ENCODE measurements at places on chromosomes 12 and 14.
A peak's percentile ranks its signal among the peaks of the same experiment; 100 is the strongest.

- DNase-seq = no peak
Observed at GRCh38 chr14:24692382-24693352, 58.7 kb upstream of the GZMB start.

DNA sequence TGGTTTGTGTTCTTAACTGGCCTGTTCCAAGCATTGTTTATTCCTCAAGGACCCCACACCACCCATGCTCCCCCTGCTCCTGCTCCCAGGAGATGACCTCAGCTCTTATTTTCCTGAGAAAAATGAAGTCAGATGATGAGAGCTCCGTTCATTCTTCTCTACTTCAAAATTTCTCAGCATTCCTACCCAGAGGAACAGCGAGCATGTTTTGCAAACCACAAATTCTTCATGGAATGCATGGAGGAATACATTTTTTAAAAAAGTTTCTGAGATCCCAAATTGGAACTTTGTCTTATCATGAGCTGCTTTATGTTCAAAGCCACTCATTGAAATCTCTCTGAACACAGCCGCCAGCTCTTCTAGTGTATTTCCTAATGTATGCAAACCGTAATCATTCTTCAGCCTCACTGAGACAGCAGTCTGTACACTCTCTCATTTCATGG lies 44.9 kb downstream of the SYNE2 start:
- no peak for DNase-seq

DNA sequence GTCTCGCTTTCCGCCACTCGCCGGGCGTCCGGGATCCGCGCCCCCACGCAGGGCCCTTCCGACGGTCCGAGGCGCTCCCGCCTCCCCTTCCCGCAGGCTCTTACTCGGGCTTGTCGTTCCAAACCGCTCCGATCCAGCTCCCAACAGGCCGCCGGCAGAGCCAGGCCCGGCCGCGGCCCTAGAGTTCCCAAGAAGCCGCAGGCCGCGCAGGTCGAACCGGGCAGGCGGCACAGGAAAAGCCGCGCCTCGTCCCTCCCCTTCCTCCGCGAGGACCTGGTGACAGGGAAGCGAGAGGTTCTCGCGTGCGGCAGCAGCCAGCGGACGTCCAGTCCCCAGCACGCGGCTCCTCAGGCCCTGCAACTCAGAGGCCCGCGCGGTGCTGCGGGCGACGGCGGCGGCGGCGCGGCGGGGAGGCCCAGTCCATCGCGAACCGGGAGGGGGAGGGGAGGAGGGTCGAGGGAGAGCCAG lies 272 bp downstream of the HECTD1 start:
- DNase-seq = peak; percentile 81

GRCh38 chr14:24881116-24881893 lies 168.6 kb downstream of the STXBP6 start:
- no peak for DNase-seq

DNA sequence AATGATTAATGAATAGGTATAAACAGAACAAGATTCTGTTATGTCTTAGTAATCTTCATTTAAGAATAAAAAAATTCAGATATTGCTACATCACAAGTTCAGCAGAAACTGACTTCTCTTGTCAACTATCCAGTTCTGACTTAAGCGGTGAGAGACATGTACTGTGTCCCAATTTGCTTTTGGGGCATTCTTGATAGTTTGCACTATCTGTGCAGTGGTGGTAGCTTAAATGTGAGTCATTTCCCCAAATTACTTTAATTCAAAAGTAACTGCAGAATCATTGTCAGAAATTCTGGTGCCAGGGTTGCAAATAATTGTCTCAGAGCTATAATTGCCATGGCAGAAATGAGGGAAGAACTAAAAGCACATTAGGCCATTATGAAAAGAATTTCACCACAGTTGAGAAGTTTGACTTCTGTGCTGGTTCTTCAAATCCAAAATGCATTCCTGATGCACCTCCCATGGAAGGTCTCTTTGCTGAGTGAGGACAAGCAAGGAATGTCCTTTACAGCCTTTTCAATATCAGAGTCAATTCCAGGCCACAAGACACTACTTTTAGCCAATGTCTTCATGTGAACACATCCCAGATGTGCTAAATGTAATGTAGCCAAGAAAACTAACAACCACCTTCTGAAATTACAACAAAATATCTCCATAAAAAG lies 304.7 kb downstream of the SSPN start:
- DNase-seq = no peak

- no peak for DNase-seq
Observed at GRCh38 chr14:23861666-23862065, 91.9 kb upstream of the DHRS4 start.

DNA sequence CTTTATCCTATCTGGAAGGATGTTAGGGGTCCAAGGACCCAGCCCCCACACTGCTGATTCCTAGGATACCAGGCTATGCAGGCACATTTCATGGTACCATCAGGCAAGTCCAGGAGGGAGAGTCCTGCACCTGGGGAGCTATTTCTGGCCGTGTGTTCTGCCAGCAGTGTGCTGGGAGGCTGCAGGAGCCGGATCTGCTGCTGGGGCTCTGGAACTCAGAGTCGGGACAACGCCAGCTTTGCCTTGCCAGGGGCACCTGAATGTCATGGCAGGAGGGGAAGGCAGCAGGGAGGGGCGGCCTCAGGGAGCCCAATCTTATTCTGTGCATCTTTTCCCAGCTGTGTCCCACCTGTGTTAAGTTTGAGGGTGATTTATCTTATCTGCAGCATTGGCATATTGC lies 17.8 kb downstream of the SRRM4 start:
- no peak for DNase-seq

DNA sequence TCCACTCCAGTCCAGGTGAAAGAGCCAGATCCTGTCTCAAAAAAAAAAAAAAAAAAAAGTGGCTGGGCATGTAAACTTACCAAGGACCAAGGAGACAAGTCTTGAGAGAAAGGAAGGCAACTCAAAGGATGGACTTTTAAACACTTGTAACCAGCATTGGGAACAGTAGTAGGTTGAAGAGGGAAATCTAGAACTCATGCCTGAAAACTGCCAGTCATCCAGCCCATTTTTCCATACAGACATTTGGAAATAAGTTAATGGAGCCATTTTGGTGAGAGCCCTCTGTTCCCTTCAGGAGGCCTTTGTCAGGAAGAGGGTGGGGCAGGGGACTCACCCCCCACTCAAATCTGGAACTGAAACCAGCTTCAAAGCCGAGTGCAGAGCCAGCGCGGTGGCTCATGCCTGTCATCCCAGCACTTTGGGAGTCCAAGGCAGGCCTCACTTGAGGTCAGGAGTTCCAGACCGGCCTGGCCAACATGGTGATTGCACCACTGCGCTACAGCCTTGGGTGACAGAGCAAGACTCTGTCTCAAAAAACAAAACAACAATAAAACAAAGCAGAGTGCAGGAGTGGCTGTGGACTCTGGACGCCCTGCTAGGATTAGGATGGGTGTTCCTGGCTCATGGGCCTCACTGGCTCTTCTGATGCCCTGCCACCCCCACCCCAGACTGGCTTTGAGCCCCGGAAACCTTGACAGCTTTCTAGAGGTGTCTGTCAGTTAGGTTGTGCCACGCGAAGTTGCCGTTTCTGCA lies 1.6 kb upstream of the MLXIP start:
- DNase-seq = no peak

DNA sequence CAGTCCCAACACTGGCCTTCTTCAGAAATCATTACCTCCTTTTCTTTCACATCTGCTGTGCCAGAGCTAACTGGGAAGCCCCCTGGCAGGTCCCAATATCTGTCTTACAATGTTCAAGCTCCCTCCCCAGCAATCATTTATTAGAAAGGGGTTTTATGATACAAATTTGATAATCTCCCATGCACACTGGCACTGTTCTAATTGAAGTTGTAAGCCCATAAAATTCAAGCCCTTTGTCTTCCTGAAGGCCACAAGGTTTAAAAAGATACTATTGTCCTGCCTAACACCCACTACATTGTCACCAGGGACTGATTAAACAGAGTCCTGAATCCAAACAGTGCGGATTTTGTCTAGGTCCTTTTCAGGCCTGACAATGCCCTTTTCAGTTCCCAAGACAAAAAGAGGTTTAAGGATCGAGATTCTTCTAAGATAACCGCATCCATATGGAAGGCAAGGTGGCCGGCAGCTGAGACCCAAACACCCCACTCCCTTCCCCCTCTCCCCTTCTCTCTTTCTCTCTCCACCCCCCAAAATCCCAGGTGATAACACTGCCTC lies 3.3 kb downstream of the NKX2-8 start:
- DNase-seq = no peak

GRCh38 chr14:79293482-79294177 lies 917.7 kb downstream of the DIO2 start:
- no peak for DNase-seq

GRCh38 chr12:130838284-130838950 lies 633 bp downstream of the STX2 start:
- DNase-seq = no peak

GRCh38 chr12:8446642-8447547 lies 8.9 kb upstream of the CLEC6A start:
- DNase-seq = no peak

DNA sequence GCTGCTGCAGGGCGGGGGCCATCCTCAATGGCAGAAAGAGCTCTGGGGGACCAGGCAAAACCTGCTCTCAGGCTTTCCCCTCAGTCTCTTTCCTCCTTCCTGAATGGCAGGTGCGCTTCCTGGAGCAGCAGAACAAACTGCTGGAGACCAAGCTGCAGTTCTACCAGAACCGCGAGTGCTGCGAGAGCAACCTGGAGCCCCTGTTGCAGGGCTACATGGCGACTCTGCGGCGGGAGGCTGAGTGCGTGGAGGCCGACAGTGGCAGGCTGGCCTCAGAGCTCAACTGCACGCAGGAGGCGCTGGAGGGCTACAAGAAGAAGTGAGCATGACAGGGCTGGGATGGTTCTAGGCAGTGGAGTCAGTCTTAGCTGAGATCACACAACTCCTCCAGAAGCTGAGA lies 22.9 kb upstream of the KRT83 start:
- no peak for DNase-seq

- no peak for DNase-seq
Observed at GRCh38 chr12:39892146-39892545, 213.7 kb downstream of the SLC2A13 start.

- no peak for DNase-seq
Observed at GRCh38 chr14:22403296-22403695, 185.7 kb downstream of the DAD1 start.

GRCh38 chr12:90953956-90954421 lies 987 bp downstream of the CCER1 start:
- DNase-seq = no peak

DNA sequence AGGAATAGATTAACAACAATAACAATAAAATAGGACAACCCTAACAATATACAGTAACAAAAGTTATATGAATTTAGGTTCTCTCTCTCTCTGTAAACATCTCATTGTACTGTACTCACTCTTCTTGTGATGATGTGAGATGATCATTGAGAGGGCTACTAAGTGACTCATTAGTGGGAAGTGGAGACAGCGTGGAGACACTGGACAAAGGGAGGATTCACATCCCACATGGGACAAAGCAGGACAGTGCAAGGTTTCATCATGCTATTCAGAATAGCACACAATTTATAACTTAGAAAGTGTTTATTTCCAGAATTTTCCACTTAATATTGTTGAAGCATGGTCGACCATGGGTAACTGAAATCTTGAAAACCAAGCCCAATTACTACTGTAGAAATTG lies 26.0 kb upstream of the SPATA7 start:
- DNase-seq = peak; percentile 34

DNA sequence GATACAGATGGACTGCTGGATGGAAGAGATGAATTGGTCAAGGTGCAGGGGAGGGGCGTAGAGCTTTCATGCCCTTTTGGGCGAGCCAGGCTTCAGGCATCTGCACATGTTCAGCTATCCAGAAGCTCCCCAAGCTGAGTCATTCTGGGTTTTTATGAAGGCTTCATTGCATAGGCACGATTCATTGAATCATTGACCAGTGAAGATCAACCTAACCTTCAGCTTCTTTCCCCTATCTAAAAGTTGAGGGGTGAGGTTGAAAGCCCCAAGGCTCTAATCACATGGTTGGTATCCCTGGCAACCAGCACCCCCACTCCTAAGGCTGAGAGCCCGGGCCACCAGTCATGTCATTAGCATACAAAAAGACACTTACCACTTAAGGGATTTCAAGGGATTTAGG lies 36.3 kb downstream of the RPS29 start:
- no peak for DNase-seq

- DNase-seq = no peak
Observed at GRCh38 chr14:68924186-68925158, 54.6 kb downstream of the ACTN1 start.

- DNase-seq = no peak
Observed at GRCh38 chr14:22870811-22871223, 723 bp upstream of the LRP10 start.

DNA sequence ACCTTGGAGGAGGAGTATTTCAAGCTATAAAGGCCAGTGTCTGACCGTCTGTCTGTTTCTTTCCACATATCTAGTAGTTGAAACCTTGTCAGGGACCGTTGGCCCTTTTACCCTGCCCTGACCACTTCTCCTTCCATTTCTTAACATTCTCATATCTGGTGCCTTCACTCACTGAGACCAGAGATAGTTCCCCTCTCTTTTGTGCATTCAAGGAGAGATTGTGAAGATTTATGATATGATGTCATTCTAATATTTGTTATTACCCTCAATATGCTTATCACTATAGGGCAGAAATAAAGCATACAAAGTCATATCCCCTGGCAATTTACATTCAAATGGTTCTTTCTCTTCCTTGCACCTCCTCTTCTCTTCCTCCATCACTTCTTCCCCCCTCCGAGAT lies 83.3 kb downstream of the PLXNC1 start:
- DNase-seq = no peak

DNA sequence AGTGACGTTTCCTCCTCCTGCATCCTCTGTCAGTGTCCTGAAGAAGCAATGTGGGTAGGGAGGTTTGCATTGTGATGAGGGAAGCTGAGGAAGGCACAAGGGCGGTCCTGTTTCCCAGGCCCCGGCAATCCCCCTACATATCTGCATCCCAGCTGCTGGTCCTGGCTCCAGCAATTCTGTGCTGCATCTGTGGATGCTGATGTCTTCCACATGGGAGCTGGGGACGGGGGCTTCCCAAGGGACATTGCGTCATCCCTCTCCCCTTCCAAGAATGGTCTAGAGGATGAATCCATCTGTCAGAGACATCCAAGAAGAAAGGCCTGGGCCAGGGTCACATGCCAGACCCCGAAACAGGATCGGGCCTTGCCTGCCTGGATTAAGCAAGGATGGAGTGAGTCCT lies 52.1 kb downstream of the TSPAN11 start:
- no peak for DNase-seq

- no peak for DNase-seq
Observed at GRCh38 chr12:59085690-59086089, 165.4 kb upstream of the LRIG3 start.

GRCh38 chr12:53751336-53752191 lies at the start of gene CISTR:
Gene CISTR (minus strand): TSS chr12:53751979.
- DNase-seq = no peak

DNA sequence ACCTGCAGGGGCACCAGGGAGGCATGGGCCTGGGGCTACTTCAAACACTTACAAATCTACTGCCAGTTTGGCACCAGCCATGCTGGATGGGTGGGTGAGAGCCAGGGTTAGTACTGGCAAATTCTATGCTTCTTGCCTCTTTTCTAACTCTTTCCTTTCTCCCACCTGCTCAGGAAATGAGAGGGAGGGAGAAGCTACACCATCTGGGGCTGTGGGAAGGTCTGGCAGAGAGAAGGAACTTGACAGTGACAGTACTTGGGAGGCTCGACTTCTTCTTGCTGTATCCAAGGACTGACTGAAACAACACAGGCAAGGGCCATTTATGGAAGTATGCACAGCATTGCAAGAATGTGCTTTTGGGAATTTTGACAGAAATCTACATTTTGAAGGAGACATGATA lies 149.6 kb upstream of the DYRK2 start:
- no peak for DNase-seq
